Pancreas (tissue), 10 donors: ENCODE measurements at places on chromosomes 12 and 14. TPM values are rescaled to one million over a fixed set of nuclear protein-coding genes. Genes with fewer than 3 reads are reported as not detected.

- DNase-seq: no peak
Observed at GRCh38 chr12:89451841-89452251, 72.8 kb downstream of the GALNT4 start.

- DNase-seq: no peak
Observed at GRCh38 chr14:98951031-98951430, 321.0 kb downstream of the BCL11B start.

- DNase-seq: no peak
Observed at GRCh38 chr12:131773582-131774221, 54.5 kb upstream of the MMP17 start.

The ADAM21 gene
- 0.09 TPM for total RNA-seq

The VPS37B gene
- 14.6 TPM for total RNA-seq

GRCh38 chr14:61610900-61611299 lies 84.4 kb upstream of the HIF1A start:
- no peak for DNase-seq

GRCh38 chr14:58730792-58731464 lies 93.2 kb downstream of the DACT1 start:
- no peak for DNase-seq

The CRIP1 gene
- 9.4 TPM for total RNA-seq

GRCh38 chr12:45666396-45666795 lies 63.1 kb upstream of the ARID2 start:
- DNase-seq: no peak

DNA sequence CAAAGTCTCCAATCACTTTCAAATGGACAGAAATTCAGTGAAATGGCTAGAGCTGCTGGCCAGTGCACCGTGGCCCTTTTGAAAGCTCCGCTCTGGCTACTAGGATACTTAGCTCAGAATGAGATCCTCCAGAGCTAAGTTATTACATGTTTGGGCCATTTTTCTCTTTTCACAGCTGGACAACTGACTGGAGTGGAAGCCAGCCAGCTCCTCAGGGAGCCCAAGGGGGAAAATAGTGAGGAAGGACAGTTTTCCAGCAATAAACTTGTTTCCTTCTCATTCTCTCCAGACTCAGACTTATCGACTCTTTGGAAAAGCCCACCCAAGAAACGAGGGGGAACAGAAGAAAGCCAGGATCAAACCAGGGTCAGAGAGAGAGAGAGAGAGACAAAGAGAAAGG lies 266.0 kb downstream of the KSR2 start:
- DNase-seq: no peak

DNA sequence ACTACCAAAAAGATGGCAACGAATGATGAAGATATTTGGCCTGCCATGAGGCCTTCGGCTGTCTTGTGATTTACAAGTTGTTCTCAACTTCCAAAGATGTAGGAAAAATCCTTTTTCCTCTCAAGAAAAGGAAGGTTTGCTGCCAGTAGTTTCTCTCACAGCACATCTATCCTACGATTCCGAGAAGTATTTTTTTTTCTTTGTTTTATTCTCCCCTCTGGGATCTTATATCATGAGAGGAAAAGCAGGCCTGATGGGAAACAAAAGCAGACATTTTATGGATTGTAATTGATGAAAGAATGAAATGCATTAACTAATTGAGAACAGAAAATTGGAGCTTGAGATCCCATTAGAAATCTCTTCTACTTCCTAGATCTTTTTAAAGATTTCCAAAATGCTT lies 1197.9 kb upstream of the SEL1L start:
- no peak for DNase-seq

- no peak for DNase-seq
Observed at GRCh38 chr12:94092516-94093241, 55.7 kb upstream of the PLXNC1 start.

DNA sequence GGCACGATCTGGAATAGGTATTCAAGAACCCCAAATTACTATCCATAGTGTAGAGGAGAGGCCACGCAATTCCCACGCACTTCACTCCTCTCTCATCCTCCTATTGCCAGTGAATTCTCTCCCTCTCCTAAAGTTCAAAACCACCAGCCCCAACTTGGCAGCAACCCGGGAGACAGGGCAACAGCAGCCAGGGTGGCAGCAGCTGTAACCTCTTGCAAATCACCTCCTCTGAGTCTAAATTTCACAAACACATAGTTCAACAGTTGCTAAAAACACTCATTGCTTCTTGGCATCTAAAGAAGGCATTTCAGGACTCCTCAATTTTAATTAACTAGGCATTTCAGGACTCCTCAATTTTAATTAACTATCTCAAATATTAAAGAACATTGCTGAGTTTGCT lies 37.7 kb upstream of the MANSC4 start:
- DNase-seq: no peak

GRCh38 chr12:75389061-75389460 lies 1.8 kb upstream of the GLIPR1L2 start:
- no peak for DNase-seq

The SERPINA9 gene
- total RNA-seq: not detected

- DNase-seq: peak; percentile 63
Observed at GRCh38 chr14:104150136-104151025, 12.0 kb downstream of the KIF26A start.

GRCh38 chr12:77003246-77003645 lies 62.1 kb downstream of the E2F7 start:
- DNase-seq: no peak

GRCh38 chr12:25518512-25518911 lies 34.6 kb downstream of the LMNTD1 start:
- DNase-seq: no peak

GRCh38 chr12:96989916-96990315 lies 82.9 kb downstream of the NEDD1 start:
- no peak for DNase-seq

DNA sequence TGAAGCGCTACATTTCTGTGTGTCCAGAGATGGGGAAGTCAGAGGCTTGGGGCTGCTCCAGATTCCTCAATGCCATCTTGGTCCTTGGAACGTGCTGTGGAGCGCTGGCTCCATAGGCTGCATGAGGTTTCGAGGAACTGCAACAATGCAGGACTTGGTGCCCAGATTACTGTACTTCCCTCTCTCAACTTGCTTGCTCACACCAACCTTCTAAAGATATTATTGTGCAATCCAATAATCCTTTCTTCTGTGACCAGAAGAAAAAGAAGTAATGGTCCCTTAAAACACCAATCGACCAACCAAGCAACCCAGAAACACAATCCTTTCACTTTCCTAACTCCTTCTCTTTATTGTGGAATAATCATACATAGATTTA lies 3.7 kb downstream of the PRICKLE1 start:
- DNase-seq: no peak

GRCh38 chr12:67813456-67813904 lies 164.9 kb downstream of the DYRK2 start:
- no peak for DNase-seq

The SCN8A gene
- 2.3 TPM for total RNA-seq
